Right ventricle myocardium superior (tissue), 1 donor: ENCODE measurements at places on chromosomes 1 and 21. TPM values are rescaled to one million over a fixed set of nuclear protein-coding genes. Genes with fewer than 3 reads are reported as not detected.

GRCh38 chr1:22721122-22721873, 10.7 kb downstream of the EPHB2 start:
- no peak for DNase-seq

TMEM81 gene
- total RNA-seq: 2.7 TPM

OLFML2B gene
- 2.2 TPM for total RNA-seq

GRCh38 chr1:57195436-57195941, 228.4 kb downstream of the DAB1 start:
- no peak for DNase-seq

DNA sequence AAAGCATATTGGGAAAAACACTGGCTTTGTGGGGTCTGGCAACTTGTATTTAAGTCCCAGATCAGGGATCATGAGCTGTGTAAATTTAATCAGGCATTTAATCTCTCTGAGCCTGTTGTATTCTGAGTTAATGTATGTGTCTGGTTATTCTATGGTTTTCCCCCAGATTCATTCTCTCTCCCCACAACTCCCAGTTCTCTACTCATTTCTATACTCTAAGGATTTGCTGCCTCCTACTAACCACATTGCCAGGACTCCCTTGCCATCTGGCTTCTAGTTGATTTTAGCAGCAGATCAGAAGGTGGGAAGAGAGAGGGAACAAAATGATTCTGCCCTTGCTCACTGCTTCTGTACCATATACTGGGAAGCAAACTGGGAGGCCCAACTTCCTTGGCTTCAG, 31.4 kb upstream of the S1PR1 start:
- no peak for DNase-seq
